Suppressor macrophage treated with lipopolysaccharide for 1 hour (primary cell): ENCODE measurements at places on chromosomes 5 and 9.

- DNase-seq = no peak
These were observed 4.3 kb downstream of the SMIM3 start for GRCh38 chr5:150782850-150783249.

- no peak for DNase-seq
These were observed 4.3 kb downstream of the LRRC14B start for GRCh38 chr5:195401-196160.

- DNase-seq = no peak
These were observed 1638.3 kb downstream of the MAT2B start for GRCh38 chr5:165143741-165144140.

GRCh38 chr5:111737716-111738115, 19.3 kb downstream of the NREP start:
- no peak for DNase-seq

- no peak for DNase-seq
These were observed 119.3 kb downstream of the GDNF start for GRCh38 chr5:37720550-37720952.

DNA sequence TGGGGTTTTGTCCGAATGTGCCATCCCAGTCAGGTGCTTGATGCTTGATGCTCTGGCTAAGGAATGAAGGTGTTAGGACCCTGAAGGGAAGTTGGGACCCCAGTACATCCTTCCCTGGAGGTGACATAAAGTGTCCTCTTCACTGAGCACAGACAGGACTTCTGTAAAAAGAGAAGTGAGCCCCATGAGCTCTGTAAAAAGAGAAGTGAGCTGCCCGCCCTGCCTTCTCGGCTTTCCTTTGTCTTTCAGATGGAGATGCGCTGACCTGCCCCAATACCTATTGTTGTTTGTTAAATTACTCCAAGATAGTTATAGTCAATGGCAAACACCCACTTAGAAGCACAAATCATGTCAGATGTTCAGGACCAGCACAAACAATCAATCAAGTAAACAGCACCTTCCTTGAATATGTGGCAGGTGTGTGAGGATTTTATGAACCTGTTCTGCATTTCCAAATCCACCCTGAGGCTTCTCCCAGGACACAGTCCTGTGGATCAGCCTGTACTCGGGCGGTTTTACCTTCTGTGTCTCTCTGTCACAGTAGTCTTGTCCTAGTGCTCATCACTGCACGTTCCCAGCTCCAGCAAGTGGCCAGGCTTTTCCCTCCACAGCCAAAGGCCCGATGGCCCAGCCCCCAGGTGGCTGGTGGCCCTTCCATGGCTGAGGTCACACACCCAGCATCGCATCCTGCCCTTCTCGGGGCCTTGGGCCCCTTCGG, 191.4 kb downstream of the MTRR start:
- DNase-seq = no peak

DNA sequence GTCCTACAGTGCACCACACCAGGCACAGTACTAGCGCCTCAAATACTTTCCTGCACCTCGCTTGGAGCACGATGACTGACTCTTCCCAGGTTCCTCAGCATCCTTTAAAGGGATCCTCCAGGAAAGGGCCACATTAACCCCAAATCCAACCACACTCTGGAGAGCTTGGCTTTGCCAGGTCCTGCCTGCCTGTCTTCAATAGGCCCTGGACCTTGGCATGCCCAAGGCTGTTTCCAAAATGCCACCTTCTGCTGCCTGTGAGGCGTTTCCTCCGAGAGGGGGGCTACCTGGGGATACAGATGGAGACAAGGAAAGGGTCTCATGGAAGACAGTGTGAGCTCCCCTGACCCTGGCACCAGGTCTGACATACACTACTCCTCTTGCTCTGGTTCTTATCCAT, 169.9 kb downstream of the DAB2IP start:
- DNase-seq = no peak

- no peak for DNase-seq
These were observed 206.1 kb downstream of the PRELID2 start for GRCh38 chr5:145629047-145629446.

DNA sequence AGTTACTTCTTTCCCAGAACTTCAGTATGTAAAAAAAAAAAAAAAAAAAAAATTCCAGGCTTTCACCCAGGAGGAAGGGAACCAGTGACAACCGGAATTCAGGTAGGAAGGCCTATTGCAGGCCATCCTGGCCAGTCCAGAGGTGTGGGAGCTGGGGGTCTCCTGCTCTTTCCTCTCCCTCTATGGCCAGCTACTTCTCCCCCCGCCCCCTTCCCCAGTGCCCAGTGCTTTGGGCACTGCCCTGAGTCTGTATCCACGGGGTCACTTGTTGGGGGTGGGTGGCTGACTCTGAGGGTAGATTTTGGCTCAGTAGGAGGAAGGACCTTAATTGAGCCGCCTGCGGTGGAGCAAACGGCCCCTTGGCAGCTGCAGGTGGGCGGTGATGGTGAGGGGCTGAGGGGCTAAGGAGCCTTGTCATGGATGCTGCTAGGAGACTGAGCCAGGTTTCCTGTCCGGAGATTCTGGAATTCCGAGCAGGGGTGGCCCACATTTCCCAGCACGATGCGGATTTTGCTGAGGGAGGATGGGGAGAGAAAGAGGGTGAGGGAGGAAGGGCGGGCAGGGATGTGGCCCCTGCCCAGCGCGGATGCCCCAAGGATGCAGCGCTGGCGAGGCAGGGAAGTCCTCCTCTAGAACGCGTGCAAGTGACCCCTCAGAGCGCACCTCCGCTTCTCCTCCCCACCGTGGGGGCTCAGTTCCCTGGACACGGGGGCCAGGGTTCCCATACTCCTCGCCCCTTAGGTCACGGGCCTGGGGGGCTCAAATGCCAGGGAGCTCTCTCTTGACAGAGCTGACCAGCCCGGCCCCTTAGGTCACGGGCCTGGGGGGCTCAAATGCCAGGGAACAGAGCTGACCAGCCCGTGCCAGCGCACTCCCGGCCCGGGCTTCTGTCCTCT, 1.2 kb upstream of the PHF2 start:
- no peak for DNase-seq

DNA sequence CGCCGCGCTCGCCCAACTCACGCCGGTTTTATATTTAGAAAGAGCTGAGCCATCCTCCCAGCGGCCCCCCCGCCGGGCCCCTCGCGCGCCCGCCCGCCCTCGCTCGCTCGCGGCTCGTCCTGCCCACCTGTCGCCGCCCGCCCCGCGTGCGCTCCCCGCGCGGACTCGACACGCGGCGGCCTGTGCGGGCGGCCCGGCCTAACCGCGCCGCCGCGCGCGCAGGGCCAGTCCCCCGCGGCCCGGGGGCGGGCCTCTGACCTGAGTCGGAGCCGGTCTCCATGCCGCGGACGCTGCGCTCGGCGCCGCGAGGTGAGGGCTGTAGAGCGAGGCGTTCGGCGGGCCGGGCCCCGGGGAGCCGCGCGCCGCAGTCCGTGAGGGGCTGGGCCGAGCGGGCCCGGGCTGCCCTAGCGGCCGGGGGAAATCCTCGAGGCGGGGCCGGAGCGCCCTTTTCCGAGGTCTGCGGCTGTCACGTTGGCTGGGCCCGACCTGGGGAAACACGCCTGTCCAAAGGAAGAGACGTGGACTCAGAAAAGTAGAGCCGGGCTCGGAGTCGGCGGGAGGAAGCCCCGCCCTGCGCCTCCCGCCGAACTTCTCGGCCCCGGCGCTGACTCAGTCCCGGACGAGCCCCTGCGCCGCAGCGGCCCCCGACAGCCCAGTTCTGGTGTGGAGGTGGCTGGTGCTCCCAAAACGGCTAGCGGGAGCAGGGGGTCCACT, at the start of gene ECPAS:
Gene ECPAS, minus strand, starts transcription at position 526 of the 714 bp plus-strand sequence. CDS start 11,465 bp downstream, outside the sequence.
- DNase-seq = peak; percentile 94

DNA sequence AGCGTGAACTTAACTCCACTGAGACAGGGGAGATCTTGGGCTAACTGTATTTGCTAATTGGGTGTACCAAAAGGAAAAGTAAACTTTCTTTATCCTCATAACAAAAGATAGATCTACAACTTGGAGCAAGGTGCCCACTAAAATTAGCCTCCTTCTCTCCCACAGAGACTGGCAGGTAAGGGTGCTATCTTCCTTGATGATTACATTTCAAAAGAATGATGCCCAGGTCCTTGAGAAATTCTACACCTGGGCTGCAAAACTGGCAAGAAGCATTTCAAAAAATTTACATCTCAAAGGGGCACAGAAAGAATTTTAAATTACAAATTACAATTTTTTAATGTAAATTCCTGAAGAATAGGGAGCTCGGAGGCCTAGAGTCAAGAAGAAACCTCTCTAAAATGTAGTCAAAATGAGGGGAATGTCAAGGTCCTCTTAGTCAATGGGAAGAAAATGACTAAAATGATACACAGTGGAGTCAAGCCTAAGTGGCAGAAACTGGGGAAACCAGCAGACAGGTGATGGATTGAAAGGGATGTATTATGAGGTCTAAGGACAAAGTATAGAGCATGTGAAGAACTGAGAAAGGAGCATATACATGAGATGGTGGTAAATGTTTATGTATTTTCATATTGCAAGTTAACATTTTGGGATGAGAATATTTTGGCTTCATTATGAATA, 348.3 kb upstream of the TUSC1 start:
- DNase-seq = no peak

DNA sequence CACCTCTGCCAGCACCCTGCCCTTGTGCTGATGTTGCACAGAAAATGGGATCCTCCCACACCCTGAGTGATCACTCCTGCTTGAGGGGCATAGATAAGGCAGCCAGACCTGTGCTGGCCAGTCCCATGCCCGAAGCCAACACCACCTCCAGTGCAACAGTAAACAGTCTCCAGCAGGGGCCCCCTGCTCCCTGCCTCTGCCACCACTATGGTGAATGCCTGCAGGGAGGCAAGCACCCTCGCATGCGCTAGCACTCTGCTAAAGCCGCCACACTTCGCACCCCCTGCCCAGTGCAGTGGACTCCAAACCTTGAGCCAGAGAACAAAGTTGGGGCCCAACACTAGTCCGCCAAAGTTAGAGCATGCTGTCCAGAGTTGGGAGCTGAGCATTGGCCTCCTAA, 118.7 kb downstream of the PJA2 start:
- DNase-seq = no peak

DNA sequence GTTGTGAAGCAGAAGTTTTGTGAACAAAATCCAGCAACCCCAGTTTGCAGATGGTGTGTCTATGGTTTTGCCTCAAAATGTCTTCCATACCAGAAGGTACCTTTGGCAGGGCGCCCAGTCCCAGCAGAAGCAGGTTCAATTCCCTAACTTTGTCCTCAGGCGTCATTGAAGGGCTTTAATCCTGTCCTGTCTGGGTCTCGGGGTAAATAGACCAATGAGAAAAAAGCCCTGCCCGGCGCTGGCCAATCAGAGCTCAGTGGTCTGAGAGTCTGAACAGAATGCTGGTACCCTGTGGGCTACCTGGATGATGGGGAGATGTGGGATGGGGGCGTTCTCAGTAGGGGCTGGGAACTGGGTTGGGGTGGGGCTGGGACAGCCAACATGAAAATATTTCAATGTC, 6.2 kb upstream of the ST6GALNAC4 start:
- DNase-seq = no peak

- DNase-seq = no peak
These were observed 55.6 kb downstream of the MACROH2A1 start for GRCh38 chr5:135343413-135343812.

DNA sequence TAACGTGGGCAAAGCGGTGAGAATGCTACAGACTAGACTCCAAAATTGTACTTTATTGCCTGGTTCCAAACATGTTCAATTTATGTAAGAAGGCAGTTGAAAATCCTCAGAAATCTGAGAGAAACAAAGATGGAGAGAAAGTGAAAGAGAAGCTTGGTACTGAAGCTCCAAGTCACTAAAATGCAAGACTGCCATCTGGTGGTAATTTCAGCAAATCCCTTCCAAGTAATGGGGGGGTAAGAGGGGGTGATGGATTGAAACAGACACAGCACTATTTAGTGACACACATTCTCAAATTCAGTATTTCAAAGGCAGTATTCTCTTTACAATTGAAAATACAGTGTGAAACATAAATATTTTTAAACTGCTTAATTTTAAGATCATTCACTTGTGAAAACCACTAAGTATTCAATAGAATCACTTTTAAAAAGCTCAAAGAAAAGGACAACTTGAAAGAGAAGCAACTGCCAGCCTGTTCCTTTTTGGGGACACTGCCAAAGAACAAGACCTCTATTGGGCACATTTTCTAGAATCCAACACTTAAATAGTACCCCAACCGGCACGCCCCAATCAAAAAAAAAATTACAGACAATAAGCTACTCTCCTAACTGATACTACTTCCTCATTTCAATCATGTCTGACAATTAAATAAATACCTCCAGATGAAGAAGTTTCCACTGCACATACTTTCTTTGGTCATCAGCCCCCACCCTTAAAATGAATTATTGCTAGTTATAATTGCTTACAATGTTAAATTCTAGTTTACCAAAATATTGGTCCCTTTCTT, 131.5 kb downstream of the AGTPBP1 start:
- peak; percentile 85 for DNase-seq

DNA sequence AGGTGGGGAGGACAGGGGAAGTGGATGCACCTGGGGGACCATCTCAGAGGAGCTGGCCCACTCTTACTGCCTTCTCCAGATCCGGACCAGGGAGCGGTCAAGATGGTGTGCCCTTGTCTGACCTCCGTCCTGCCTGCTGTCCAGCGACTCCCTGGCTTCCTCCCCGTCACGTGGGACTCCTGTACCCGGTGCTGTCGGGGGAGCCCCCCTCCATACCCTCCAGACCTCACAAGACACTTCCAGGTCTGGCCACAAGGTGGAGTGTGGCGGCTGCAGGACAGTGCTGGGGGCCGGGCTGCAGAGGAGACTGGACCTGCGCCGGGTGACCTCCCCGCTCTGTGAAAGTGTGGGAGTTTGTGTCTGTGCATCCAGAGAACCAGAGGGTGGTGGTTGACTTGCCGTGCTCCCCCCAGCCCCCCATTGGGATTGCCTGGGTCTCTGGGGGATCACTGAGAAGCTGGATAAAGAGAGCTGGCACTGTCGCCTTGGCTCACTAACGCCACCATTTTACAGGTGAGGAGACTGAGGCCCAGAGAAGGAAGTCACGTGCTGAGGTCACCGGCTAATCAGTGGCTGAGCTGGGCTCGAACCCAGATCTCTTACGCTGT, 1.9 kb upstream of the CRB2 start:
- DNase-seq = peak; percentile 66

- DNase-seq = no peak
These were observed 12.0 kb downstream of the PDGFRB start for GRCh38 chr5:150143350-150144245.

GRCh38 chr5:2697041-2697440, 54.4 kb downstream of the IRX2 start:
- no peak for DNase-seq

DNA sequence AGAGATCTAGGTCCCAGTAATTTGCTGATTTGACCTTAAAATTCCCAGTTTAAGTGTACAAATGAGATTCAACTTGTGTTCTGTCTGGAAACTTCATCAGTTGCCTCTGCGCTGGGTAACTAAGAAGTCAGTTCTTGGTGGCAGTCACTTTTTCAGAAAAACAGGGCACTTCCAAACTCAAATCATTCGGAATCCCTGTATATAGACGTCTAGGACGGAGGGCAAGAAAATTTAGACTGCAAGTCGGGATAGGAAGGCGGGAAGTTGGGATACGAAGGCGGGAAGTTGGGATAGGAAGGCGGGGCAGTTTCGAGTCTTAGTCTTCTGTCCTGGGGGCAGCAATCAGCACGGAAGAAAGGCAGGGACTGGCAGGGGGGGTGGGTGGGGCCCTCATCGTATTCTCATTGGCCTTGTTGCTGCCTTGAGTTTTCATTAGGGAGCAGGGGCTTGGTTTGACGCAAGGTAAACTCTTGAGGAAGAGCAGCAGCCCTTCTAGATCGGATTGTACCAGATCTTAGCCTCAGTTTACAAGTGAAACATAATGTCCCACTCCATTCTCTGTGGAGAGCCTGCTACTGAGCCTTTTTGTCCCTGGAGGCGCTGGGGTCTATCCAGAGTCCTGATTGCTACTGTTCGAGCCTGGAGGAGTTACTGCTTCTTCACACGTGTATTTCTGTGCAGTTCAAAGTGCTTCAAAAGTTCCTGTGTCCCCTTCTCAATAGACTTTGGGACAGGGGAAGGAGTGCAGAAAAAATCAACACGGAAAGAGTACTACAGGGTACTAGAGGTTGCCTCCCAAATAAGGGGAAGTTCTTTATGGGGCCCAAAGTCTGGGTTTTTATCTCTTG, 2.7 kb upstream of the PURA start:
- no peak for DNase-seq
